ENCODE measurements at places on chromosomes 16 and 17. TPM values are rescaled to one million over a fixed set of nuclear protein-coding genes. Genes with fewer than 3 reads are reported as not detected.

The DPEP2 gene
- 157 TPM for total RNA-seq

- no peak overlapping the region for H3K27ac ChIP-seq
- H3K4me1 ChIP-seq, result peaks cover 10% of the 10 kb centered on the region
- H3K4me3 ChIP-seq, result no peak overlapping the region
- no peak for DNase-seq
- peaks cover 4% of the 10 kb centered on the region for H3K27me3 ChIP-seq
These were observed 45.0 kb downstream of the KCNJ16 start for GRCh38 chr17:70119983-70120382.

DNA sequence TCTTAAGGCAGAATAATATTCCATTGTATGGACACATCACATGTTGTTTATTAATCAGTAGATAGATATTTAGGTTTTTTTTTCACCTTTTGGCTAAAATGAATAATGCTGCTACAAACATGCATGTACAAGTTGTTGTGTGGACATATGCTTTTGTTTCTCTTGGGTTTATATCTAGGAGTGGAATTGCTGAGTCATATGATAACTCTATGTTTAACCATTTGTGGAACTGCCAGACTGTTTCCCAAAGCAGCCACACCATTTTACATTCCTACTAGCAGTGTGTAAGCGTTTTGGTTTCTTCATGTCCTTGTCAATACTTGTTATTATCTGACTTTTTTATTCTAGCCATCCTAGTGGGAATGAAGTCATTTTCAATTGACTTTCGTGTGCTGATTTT is 21.3 kb downstream of the CYLD start:
- peaks cover 49% of the 10 kb centered on the region for H3K36me3 ChIP-seq
- peaks cover 95% of the 10 kb centered on the region for H3K4me1 ChIP-seq
- H3K27me3 ChIP-seq, result no peaks in the 10 kb centered on the region
- peak overlapping the region; percentile 66 for H3K27ac ChIP-seq
- peak overlapping the region; percentile 33 for H3K4me3 ChIP-seq
- no peak for DNase-seq

The CTRB1 gene
- not detected for total RNA-seq

The SLC38A8 gene
- not detected for total RNA-seq

DNA sequence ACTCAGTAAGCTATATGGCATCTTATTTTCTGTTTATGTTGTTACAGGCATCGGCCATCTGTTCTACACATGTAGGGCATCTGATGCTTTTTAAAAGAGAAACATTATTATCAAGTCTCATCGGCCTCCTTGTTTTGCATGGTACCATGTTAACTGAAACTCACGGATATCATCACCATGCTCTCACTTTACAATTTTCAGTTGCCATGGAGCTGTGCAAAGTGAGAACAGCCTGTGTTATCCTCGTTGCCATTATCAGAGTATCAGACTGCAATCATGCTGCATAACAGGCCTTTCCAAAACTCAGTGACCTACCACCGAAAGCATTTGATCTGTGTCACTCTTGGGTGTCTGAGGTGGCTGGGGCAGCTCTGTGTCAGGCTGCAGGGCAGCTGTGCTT is 110.3 kb downstream of the C17orf67 start:
- no peaks in the 10 kb centered on the region for H3K36me3 ChIP-seq
- DNase-seq, result no peak
- H3K4me1 ChIP-seq, result no peaks in the 10 kb centered on the region
- H3K27me3 ChIP-seq, result peaks cover 2% of the 10 kb centered on the region
- H3K27ac ChIP-seq, result no peak overlapping the region

All from naive thymus-derived CD8-positive, alpha-beta T cell (primary cell).